ENCODE measurements at places on chromosomes 3 and 15.

DNA sequence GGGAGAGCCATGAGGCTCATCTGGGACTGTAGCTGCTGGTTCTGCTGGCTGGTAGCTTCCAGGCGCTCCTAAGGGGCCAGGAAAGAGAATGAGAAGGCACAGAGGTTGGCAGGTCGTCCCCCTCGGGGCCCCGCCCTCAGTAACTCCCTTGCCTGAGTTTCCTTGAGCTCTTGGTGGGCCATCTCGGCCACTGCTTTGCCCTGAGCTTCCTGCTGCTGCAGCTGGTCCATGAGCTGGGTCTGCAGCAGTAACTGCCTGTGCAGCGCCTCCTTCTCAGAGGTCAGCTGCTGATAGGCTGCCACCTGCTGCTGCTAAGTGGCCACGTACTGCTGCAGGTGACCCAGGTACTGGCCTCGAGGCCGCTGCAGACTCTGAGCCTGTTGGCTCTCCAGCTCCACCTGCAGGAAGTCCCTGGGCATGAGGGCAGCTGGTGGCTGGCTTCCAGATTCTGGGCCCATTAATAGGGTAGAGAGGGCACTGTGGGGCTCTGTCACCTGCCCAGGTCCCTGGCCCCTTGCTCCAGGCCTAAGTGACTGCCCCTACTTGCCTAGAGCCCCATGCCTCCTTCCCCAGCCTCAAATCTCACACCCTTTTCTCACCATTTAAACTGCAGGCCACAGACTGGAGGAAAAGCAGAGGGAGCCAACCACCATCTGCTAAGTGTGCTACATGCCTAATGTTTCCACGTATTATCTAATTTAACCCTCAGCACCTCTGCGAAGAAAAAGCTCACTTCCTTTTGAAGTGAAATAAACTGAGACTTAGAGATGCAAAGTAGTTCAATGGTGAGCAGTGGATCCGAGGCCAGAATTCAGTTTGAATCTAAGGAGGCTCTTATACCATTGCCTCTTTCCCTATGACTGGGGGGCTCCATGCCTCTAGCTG, 10.8 kb upstream of the VPS33B start:
- DNase-seq: peak; percentile 77

- no peak for DNase-seq
These were observed 52.8 kb downstream of the ZMAT3 start for GRCh38 chr3:179018808-179019207.

DNA sequence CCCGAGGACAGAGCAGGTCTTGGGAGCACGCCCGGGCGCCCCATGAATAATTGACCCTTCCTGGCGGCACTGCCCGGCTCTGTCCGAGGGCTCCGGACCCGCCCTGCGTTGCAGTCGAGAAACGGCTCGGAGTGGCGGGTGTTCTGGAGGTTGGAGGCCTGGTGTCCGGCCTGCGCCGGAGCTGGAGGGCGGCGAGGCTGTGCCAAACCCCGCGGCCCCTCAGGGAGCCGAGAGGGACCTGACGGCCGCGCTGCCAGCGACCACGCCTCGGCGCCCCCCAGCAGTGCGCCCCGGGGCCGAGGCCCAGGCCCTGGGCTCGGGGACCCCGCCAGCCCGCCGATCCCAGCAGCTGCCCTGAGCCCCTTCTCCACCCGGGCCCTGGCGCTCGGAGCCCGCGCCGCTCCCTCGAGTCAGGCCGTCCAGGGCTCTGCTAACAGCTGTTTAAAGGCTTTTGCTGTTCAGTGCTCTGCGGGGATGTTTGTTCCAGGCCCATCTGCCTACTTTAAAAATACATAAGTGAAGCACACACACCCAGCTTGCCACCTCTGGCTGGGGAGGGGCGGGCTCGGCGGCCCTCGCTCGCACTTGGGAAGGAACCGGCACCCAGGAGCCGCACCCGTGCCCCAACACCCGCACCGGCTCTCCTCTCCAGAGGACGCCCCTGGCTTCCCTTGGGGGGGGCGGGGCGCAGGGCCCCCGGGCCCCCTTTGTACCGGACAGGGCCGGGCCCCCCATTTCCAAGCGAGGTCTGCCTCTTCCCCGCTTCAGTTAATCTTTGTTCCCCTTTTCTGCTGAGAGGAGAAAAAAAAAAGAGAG, 730 bp upstream of the ZNF710 start:
- DNase-seq: peak; percentile 33

DNA sequence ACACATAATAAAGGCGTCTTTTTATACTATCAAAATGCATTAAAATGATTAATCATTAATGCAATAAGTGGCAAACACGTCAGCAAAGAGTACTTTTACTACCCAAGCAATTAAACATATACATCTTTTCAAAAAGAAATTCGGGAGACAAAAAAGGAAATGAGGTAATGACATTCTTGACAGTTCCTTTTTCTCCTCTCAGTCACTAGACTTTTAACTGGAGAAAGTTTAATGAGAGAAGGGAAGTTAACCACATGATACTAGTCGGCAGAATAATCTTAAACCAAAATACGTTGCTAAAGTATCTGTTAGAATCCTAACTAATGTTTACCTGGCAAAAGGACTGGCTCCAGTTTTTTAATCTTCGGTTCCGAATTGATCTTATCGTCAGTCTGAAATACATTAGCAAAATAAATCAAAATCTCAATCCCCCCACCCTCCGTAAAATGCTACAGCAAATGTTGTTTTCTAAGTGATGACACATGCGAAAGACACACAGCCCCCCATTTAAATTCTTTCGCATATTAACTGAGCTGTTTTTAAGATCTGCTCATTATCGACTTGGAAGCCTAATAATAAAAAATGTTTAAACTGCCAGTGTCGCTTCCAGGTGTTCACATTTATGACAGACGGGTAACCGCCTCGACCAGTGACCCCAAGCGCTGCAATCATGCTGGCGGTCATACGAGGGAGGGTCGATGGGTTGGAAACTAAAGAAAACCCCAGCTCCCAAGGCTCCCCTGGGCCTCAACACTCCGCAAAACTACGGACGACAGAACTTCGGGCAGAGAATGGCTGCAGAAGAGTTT, 778 bp downstream of the MTMR10 start:
- DNase-seq: no peak

DNA sequence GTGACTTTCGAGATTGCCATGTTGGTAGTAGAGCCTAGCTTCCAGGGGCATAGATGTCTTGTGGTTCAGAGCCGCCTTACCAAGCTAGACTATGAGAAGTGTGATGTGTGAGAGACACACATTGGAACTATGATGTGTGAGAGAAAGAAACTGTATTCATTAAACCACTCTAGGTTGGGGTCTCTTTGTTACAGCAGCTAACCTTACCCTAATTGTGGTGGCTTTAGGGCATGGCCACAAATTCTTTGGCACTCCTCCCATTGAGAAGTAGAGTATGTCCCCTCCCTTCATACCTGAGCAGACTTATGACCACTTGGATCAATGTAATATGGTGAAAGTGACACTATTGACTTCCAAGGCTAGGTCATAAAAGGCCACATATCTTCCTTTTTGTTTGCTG, 35.3 kb upstream of the CDV3 start:
- no peak for DNase-seq

DNA sequence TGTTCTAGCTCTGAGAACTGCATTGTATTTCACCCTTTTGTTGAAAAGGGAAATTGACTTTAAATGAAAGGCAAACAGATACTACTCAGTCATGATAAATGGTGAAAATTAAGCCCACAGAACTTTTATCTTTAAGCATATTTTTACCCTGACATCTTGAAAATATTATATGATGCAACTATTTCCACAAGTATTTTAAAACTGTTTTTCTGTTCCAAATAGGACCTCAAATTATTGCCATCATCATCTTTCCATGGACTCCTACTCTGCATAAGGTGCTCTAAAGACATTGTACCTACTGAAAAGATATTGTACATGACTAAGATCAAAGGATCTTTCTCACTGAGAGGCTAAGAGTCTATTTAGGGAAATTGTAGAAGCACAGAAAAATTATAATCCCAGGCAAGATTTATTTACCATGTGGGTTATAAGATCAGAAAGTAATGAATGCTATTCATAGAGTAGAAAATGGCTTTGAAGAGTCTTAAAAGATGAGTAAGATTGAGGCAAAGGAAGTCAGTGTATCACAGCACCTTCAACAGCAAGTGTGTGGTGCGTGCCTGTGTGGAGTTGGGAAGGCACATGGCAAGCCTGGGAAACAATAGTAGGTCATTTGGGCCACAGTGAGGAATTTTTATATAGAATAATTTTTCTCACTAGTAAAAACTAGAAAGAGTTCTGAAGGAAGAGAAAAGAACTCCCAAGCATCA, 68.8 kb downstream of the VGLL3 start:
- no peak for DNase-seq

DNA sequence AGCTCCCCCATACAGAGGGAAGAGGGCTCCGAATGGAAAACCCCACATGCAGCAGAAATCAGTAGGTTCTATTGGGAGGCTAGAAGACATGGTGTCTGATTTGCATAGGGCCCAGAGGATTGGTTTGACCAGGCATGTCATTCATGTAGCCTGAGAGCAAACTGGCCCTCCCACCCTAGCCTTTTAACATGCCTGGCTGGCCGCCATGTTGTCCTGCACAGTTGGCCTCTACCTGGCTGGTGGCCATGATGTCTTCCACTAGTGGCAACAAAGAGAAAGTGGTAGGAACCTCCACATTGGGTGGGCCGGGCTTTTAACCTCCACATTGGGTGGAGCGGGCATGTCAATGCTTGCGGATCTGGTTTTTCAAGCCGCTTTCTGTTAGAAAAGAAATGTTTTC, 312.1 kb downstream of the TAFA4 start:
- DNase-seq: no peak

GRCh38 chr3:24018784-24019570, 73.9 kb downstream of the NR1D2 start:
- no peak for DNase-seq

GRCh38 chr3:159260049-159260662, 458.3 kb downstream of the MFSD1 start:
- peak; percentile 51 for DNase-seq
